ENCODE measurements at places on chromosomes 11 and 22. TPM values are rescaled to one million over a fixed set of nuclear protein-coding genes. Genes with fewer than 3 reads are reported as not detected.

Gene MYOD1
- total RNA-seq, result not detected

Gene PHETA2
- total RNA-seq, result 28.8 TPM

Gene ZP1
- not detected for total RNA-seq

Gene HIKESHI
- 48.2 TPM for total RNA-seq

Gene CASTOR1
- total RNA-seq, result 8.8 TPM

Gene LRRC75B
- 1.3 TPM for total RNA-seq

Data from bladder microvascular endothelial cell (primary cell).